ENCODE measurements at places on chromosomes 2 and 18. TPM values are rescaled to one million over a fixed set of nuclear protein-coding genes. Genes with fewer than 3 reads are reported as not detected.

DNA sequence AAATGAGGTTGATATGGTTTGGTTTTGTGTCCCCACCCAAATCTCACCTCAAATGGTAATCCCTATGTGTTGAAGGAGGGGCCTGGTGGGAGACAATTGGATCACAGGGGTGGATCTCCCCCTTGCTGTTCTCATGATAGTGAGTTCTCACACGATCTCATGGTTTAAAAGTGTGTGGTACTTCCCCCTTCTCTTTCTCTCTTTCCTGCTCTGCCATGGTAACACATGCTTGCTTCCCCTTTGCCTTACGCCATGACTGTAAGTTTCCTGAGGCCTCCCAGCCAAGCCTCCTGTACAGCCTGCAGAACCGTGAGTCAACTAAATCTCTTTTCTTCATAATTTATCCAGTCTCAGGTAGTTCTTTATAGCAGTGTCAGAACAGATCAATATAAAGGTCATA lies 24.7 kb upstream of the FAM124B start:
- DNase-seq: no peak

- DNase-seq: no peak
Observed at GRCh38 chr2:156253765-156254164, 78.8 kb downstream of the NR4A2 start.

DNA sequence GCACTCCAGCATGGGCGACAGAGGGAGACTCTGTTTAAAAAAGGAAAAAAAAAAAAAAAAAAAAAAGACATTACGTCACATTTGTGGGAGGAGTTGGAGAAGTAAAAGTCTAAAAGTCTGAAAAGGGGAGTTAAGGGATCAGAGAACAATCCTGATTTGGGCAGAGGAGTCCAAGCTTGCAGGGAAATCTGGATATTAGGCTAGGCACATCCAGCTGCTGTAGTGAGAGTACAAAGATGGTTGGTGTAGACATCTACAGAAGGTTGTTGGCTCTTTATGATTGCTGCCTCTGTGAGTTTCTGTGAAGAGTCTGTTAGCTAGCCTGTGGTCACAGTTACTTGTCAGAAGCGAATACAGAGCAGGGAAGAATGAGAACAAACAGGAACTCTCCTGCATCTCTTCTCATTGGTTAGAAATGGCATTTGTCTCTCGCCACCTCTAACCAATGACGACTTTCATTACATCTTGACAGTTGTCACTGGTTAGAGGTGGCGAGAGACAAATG lies 3.3 kb upstream of the OSBPL6 start:
- no peak for DNase-seq

GRCh38 chr2:156476021-156476849 lies 40.1 kb downstream of the GPD2 start:
- DNase-seq: no peak

DNA sequence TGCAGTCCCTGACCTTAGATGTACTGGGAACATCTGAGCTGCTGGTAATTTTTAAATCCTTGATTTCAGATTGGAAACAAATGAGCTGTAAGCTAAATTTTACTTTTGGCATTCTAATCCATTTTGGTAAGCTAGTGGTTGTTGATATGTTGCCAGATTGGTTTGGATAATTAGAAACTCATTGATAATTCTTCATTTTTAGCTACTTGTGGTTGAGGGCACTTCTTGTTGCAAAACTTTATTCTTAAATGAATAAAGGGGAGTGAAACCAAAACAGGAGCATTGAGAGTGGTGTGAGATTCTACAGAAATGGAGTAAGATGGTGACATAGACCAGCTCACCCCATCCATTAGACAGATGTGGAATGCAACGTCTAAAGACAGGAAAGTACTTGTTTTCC lies 64.5 kb downstream of the ITGB1BP1 start:
- DNase-seq: no peak

The FBXO48 gene
- total RNA-seq: 0.77 TPM
